ENCODE measurements at places on chromosomes 1 and 21.

DNA sequence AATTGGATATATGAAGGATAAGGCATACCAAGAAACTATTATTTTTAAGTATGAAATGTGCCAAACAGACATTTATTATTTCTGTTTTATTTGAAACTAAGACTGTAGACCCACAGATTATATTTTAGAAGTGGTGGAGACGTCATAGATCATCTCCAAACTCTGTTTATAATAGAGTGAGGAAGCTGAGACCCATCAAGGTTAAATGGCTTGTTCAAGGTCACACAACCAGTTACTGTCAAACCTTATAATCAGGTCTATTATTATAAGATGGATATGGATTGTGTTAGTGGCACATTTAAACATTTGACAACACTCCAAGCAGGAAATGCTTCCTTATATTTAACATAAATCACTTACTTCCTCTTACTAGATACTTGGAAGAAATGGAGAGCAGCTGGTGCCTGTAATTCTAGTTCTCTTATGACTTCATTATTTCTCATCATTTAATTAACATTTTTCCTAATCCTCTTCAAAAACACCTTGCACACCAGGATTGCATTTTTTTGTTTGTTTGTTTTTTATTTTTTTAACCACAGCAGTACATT lies 117.0 kb downstream of the NEK7 start:
- no peak for DNase-seq

- DNase-seq: no peak
These were observed 51.1 kb upstream of the LDLRAP1 start for GRCh38 chr1:25492323-25492722.

DNA sequence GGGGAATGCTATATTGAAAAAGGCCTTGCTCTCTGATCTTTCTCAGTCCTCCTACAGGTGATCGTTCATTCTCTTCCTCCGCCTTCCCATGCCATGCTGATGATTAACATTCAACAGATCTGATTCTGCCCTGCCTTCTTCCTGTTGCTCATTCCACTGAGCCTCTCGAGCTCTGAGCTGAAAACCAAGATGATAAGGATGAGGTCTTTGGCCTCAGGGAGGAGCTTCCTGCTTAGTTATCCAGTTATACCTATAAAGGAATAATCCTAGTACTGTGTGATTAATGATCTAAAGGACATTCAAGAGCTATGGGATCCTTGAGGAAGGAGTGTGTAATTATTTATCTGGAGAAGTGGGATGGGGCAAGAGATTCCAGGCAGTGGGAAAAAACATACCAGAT lies 25.2 kb upstream of the MAP3K7CL start:
- DNase-seq: no peak

- peak; percentile 73 for DNase-seq
These were observed 458 bp upstream of the ALPL start for GRCh38 chr1:21508580-21509350.

DNA sequence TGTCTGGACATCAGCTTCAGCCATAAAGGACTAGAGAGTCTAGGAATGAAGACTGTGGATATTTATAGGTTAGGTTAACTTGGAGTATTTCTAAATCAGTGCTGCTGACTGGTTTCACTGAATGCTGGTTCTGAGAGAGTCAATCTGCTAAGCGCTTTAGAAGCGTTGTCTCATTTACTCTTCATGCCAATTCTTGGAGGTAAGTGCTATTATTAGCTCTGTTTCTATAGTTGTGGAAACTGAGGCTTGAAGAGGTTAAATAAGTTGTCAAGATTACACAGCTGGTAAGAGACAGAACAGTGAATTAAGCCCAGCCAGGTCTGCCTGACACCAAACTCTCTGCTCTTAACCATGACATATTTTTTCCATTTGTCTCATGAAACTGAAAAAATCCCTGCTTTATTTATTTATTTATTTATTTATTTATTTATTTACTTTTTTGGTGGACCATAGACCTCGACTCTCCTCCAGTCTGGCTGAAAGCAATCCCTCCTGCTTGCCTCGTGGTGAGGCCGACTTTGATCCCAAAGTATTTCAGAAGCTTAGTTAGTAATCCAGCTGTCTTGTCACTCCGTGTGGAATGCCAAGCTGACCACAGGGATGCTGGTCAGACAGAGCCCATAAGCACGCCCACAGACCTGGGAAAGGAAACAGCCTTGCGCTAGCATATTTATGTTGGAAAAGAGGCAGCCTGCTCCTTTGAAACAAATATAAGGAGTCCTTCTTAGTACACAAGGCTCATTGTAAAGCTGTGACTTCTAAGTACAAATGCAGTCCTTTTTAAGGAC lies 16.9 kb downstream of the NTMT2 start:
- DNase-seq: no peak

GRCh38 chr1:225613006-225613405 lies 39.9 kb downstream of the ENAH start:
- no peak for DNase-seq

- DNase-seq: no peak
These were observed 211.6 kb upstream of the PLXNA2 start for GRCh38 chr1:208455821-208456220.

DNA sequence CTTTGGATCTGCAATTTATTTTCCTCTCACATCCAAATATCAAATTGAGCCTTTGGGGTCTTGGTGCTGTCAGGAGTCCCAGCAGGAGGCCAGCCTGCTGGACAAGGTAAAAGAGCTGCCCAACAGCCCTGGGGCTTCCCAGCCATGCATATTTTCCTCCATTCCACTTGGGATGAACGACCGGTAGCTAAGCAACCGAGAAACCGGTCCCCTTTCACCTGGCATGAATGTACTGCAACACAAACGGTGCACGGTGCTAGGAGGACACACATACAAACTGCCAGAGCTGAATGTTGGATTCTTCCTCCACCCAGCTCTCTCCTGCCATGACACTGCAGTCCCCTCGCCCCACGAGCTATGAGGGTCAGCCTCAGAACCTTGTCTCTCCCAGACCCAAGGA lies 42.7 kb downstream of the BCAR3 start:
- DNase-seq: no peak

DNA sequence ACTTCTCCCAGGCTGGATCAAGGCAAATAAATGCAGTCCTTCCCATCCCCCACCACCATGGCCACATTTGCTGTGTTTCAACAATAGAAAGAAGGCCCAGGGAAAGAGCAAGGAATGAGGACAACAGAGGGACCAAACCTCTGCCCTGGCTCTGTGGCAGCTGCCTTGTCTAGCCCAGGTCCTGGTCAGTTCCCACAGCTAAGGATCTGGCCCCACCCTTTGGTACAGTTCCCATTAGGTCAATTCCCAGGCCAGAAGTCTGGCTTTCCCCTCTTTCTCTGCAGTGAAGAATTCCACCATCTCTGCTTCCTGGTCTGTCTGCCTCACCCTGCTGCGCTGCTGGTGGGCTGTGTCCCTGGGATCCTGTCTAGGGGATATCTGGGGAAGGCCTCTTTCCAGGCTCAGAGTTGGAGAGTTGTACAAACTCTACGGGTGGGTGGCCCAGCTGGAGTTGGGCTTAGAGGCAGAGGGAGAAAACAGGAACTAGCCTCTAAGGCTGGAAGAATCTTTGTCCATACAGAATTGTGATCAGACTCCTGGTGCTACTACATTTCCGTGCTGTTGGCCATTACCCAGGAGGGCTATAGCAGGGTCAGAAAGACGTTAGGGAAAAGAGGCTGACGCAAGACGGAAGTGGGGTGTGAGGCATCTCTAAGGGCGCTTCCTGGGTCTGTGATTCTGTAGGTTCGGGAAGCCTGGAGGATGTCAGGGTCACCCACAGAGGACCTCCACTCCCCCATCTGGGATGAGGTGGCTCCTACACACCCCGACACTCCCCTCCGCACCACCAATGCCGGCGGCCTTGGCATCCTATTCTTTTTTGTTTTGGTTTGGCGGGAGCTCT lies 953 bp upstream of the NDUFS2 start:
- peak; percentile 39 for DNase-seq

- no peak for DNase-seq
These were observed 373.7 kb downstream of the SRGAP2C start for GRCh38 chr1:121558514-121558913.

GRCh38 chr1:98975810-98976209 lies 28.9 kb downstream of the PLPPR5 start:
- no peak for DNase-seq

- no peak for DNase-seq
These were observed 60.4 kb upstream of the TNFSF4 start for GRCh38 chr1:173267453-173267945.

DNA sequence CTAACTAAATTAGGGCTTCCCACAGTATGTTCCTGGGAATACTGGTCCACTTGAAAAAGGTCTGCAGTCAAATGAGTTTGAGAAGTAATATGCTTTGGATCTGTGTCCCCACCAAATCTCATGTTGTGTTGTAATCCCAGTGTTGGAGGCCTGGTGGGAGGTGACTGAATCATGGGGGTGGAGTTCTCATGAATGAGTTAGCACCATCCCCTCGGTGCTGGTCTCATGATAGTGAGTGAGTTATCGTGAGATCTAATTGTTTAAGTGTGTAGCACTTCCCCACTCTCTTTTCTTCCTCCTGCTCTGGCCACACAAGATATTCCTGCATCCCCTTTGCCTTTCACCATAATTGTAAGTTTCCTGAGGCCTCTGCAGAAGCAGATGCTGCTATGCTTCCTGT lies 16.9 kb upstream of the DMRTB1 start:
- DNase-seq: no peak

DNA sequence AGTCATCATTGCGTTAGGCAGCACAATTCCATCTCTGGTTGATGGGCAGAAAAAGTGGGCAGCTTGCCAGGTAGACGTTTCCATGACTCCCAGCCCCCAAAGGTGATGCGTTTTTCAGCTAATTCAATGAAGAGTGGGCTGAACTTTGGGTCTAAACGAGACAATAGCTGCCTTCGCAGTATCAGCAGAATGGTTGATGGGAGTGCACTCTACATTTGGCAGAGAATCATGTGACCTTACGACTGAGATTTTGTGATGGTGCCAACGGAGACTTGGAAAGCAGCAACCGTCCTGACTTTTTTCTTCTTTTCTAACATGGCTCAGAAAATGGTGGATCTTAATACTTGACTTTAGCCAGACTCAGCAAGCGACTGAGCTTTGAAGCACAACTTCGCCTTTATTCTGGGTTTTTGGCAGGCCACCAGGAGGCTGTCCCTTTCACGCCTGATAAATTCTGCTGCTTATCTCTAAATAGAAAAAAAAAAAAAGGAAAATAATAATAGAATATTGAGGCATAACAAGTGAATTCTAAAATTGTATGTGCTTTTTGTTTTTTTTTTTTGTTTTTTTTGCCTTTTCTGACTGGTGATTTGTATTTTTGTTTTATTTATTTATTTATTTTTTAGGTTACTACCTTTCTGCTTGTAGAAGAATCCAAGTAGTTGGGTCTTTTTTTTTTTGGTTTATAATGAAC lies 804.8 kb downstream of the USP25 start:
- no peak for DNase-seq

GRCh38 chr1:8317647-8318381 lies at the start of gene SLC45A1:
Gene SLC45A1, plus strand, starts transcription at chr1:8318114. Its CDS starts 6,216 bp downstream, at chr1:8324330.
- DNase-seq: peak; percentile 90
